ENCODE measurements at places on chromosomes 6 and 20. TPM values are rescaled to one million over a fixed set of nuclear protein-coding genes. Genes with fewer than 3 reads are reported as not detected.

DNA sequence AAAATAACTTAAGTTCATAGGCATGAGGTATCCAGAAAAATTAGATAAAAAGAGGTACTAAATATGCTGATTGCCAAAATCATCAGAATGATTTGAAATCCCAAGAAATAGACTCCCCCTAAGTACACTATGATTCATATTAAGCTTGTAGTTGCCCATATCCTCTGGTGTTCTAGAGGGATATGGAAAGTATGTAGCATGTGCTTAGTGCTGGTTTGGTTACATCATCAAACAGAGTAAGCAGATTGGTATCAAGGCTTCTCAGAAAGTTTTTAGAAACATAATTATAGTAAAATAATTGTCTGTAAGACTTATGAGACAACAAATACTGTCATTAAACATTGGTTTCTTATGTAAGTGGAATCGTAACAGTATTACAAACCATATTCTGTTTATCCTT lies 166.4 kb downstream of the FAXC start:
- DNase-seq, result no peak

GRCh38 chr6:352474-352873 lies 39.1 kb upstream of the IRF4 start:
- DNase-seq, result no peak

GRCh38 chr6:25641940-25642666 lies 9.9 kb upstream of the SCGN start:
- no peak for DNase-seq

Gene LST1
- 74.9 TPM for total RNA-seq

Gene ATP6V1G2
- 1.1 TPM for total RNA-seq

Gene MEI4
- 1.3 TPM for total RNA-seq
